Left ventricle myocardium superior (tissue), 1 donor: ENCODE measurements at places on chromosomes 1 and 21.

- no peak for DNase-seq
Observed at GRCh38 chr1:243287123-243287460, 31.3 kb downstream of the SDCCAG8 start.

GRCh38 chr1:175755516-175756070 is 12.2 kb upstream of the TNR start:
- DNase-seq: no peak

- DNase-seq: no peak
Observed at GRCh38 chr1:15180945-15181523, 27.5 kb downstream of the TMEM51 start.

DNA sequence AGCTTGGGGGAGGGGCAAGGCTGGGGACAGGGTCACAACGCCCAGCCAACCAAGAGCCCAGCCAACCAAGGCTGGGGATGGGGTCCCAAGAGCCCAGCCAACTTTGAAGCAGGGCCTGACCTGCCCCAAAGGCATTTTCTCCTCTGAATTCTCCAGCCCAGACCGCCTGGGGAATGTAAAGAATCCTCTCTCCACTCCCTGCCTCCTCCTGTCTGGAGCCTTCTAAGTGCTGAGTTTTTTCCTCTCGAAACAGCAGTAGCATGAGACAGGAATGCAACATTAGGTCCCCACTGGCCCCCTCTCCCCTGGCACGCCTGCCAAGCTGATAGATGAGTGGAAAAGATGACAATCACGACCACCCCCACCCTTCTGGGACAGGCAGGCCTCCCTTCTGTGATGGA is 17.0 kb downstream of the C1orf198 start:
- no peak for DNase-seq

DNA sequence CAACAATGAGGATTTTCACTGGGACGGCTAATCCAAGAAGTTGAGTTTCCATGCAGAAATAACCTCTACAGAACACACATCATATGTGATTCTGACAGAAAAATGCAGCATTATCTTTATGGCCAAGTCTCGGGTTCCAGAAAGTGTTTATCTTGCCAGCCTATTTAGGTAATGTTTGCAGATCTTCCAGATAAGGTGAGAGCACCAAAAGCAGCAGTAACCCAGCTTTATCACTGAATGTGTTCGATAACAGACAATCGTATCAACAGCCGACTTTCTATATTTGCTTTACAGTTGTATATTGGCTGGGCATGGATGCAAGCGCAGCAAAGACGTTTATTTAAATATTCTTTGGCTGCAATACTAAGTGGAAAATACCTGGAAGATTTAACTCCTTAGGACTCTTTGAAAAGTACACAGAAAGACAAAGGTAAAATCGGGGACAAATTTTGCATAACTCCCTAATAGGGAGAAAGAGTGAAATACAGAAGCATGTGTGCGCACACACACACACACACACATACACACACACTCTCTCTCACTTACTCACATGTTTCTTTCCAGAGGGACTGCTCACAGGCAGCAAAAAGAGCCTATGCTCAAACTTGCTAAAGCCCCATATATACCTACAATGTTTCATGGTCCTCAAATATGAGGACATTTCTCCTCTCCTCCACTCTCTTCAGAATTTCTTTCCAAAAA is 3.0 kb upstream of the CTSK start:
- DNase-seq: no peak
